Stimulated activated naive CD8-positive, alpha-beta T cell treated with anti-CD3 and anti-CD28 coated beads, Interleukin-15, Interleukin-2, amounts not matched to agents 100 U/mL and 50 U/mL, for 24 hours (primary cell): ENCODE measurements at places on chromosomes 12 and 14.

- DNase-seq, result no peak
These were observed 109.8 kb upstream of the ARID2 start for GRCh38 chr12:45619736-45620135.

- DNase-seq, result no peak
These were observed 32.4 kb downstream of the ADCK1 start for GRCh38 chr14:77832297-77832696.

- no peak for DNase-seq
These were observed 5.8 kb downstream of the CCNB1IP1 start for GRCh38 chr14:20327005-20327869.

- no peak for DNase-seq
These were observed 366.1 kb downstream of the PCNX1 start for GRCh38 chr14:71273366-71273765.

DNA sequence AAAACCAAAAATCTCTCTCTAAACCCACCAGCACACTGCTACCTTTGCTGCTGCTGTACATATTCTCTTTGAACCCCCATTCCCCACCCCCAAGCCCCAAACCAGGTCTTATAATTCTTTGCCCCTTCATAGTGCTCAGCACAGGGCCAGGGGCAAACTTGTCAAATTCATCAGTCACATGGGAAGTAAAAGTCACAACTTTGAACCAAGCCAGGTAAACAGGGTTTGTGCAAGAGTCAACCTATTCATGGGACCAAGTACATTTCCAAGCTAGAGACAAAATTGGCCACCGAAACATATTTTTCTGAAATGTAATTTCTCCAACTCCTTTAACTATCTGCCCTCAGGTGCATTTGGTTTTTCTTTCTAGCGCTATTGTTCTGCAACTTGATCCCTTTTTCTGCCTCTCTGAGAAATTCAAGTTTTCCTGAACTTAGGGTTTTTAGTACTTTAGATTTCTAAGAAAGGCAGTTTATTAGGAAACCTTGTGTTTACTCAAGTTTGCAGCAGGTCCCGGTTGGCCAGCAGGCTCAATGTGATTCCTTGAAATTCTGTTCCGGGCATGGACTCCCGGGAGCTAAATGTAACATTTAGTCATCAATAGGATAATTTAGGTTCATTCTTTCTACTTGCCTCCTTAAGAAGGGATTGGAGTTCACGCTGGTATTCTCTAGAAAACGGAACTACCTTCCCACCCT, 230.5 kb downstream of the EFCAB11 start:
- no peak for DNase-seq

- DNase-seq, result no peak
These were observed 83.3 kb downstream of the PLEKHG7 start for GRCh38 chr12:92786045-92786444.

DNA sequence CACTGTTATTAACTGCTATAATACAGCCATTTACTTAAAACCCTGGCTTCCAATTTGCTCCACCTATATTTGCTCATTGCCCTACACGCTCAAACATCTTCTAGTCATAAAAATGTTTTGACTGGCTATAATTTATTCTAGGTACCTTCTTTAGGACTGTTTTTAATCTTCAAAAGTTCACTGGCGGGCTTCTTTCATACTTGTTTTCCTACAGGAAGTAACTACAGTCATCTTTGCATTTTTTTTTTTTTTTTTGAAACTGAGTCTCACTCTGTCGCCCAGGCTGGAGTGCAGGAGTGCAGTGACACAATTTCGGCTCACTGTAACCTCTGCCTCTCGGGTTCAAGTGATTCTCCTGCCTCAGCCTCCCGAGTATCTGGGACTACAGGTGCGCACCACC, 32.5 kb downstream of the MPHOSPH9 start:
- DNase-seq, result no peak

GRCh38 chr14:104654119-104654518, 35.3 kb upstream of the INF2 start:
- DNase-seq, result no peak

GRCh38 chr14:93137864-93138263, 22.1 kb upstream of the ITPK1 start:
- no peak for DNase-seq

- DNase-seq, result no peak
These were observed 85.7 kb downstream of the BTG1 start for GRCh38 chr12:92059960-92060359.

GRCh38 chr14:59356312-59356711, 108.9 kb downstream of the GPR135 start:
- DNase-seq, result no peak

DNA sequence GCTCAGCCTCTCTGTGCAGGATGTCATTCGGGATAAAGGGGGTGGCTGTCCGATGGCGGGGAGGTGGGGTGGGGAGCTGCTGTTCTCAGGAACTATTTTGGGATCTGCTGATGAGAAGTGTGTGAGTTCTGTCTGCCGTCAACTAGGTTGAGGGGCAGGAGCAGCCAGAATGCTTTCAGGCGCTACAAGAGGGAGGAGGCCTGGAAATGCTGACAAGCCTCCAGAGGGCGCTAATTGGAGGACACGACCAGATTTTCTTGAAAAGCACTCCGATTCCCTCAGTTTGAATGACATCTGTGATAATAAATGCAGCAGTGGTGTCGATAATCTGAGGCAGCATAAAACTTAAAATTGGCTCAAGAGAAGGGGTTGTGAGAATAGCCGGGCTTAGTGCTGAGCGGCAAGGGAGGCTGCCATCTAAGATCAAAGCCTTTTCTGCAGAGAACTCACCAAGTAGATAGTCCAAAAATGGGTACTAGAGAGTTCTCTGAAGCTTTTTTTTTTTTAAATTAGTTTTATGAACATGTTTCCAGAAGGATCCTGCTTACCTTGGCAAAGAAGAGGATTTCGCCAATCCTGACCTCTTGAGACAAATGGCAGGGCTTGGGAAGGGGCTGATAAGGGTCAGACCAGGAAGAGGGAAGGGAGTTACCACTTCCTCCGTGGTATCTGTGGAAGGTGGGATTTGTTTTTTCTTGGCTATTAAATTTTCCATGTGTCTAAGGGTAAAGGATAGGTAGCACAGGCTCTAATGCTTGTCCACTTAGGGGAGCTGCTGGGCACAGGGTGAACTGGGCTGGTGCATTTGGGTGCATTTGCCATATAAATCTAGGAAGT, 94.4 kb downstream of the CRACR2A start:
- peak; percentile 14 for DNase-seq

GRCh38 chr12:118429688-118430383, 53.5 kb downstream of the SUDS3 start:
- no peak for DNase-seq

- DNase-seq, result peak; percentile 16
These were observed 27.5 kb downstream of the TESPA1 start for GRCh38 chr12:54956818-54957641.

- no peak for DNase-seq
These were observed 56.7 kb downstream of the RGS6 start for GRCh38 chr14:71988939-71989338.

- DNase-seq, result no peak
These were observed 127.7 kb upstream of the SOX5 start for GRCh38 chr12:24077161-24077560.

GRCh38 chr12:98725476-98726247, 80.6 kb downstream of the APAF1 start:
- peak; percentile 65 for DNase-seq

DNA sequence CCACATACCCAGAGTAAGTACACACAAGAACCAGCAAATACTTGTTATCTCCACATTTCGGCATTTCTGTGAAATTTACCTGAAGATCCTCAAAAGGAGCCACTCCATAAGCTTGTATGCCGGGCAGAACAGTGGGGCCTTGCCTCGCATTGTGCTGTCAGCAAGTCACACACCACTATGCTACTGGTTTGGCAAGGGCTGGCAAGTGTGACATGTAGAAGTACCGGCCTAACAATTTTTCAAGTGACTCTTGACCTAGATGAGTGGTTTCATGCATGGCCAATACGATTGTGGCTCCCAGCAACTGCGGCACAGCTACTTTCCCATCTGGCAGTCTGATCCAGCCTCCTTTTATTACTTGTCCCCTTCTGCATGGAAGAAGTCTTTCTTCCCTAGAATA, 69.8 kb downstream of the GAS2L3 start:
- DNase-seq, result no peak

GRCh38 chr12:89307474-89308253, 44.6 kb downstream of the DUSP6 start:
- DNase-seq, result no peak

GRCh38 chr12:50564237-50564947, 59.6 kb downstream of the DIP2B start:
- no peak for DNase-seq

GRCh38 chr12:65788912-65789311, 35.4 kb upstream of the HMGA2 start:
- DNase-seq, result no peak

DNA sequence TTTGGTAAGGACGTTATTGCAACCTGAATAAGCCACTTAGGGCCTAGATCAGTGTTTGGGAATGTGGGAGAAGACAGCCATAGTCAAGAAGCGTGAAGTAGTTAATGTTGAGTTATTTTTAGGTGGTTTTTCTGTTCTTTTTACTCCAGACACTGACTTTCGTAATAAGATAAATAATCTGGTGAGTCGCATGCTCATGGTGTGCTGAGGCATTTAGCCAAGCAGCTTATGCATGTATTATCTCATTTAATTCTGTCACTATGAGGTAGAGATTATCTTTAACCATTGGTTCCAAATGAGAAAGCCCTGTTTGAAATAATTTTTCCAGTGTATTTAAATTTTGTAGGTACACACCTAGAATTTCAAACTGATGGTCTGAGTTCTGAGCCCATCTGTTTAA, 67.3 kb downstream of the RCOR1 start:
- DNase-seq, result no peak

GRCh38 chr12:109291117-109291516, 18.0 kb downstream of the FOXN4 start:
- DNase-seq, result no peak

- DNase-seq, result no peak
These were observed 35.5 kb downstream of the CACNA2D4 start for GRCh38 chr12:1882850-1883470.

- DNase-seq, result no peak
These were observed 1.9 kb upstream of the CLEC2D start for GRCh38 chr12:9667403-9668160.

DNA sequence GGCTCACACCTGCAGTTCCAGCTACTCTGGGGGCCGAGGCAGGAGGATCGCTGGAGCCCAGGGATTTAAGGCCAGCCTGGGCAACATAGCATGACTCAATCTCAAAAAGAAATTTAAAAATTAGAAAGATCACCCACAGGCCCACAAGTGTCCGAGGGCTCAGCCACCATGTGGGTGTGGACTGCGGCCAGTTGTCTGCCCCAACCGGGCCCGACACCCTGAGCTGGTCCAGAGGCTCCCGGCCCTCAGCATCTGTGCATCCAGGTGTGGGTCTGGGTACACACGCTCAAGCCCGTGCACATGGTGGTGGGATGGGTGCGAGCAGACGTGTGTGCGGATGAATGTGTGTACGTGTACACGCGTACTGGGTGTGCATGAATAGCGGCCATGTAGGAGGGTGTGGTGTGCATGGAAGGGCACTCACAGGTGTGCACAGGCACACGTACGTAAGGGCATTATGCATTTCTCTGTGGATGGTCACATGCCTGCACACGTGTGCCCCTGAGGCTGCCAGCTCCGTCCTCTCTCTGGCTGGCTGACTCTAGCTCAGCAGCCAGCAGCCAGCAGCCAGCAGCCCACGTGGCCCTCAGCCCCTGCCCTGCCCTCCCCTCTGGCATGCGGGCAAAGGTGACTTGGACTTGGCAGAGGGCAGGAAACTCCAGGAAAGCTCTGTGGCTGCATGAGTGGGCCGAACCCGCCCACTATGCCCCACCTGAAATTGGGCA, 23.3 kb upstream of the NUDT14 start:
- no peak for DNase-seq

DNA sequence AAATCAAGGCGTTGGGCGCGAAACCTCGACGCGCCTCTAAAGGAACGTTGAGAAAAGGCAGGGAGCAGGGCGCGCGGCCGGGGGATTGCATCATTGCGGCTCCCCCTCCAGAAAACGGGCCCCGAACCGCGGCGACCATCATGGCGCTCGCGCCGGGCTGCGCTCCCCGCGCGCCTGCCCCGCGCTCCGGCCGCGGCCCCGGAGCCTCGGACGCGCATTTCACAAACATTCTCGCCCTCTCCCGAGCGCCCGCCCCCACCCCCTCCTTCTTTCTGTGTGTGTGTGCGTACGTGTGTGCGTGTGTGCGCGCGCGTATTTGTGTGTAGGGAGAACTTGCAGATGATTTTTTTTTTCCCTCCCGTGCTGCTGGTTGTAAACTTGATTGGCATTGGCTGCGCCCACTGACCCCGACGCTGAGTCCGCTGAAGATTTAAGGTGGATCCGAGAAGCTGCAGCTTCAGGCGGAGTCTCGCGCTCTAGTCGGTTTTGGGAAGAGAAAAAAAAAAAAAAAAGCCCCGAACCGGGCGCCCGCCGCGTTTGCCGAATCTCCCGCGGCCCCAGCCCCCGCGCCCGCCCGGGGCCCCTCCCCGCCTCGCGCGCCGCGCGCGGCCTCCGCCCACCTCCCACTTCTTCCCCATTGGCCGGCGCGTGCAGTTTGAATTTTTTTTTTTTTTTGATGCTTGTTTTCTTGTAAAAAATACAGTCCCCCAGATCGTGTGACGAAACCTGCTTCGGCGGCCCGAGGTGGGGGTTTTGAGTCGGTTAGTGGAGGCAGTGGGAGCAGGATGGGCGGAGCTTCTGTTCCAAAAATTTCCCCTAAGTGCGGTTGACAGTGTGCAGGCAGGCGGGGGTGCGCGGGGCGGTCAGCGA, 8.2 kb downstream of the CDKN1B start:
- peak; percentile 91 for DNase-seq

- DNase-seq, result no peak
These were observed 19.4 kb downstream of the MAP3K9 start for GRCh38 chr14:70789961-70790360.

- no peak for DNase-seq
These were observed 306.3 kb downstream of the ATP23 start for GRCh38 chr12:58247633-58248032.

DNA sequence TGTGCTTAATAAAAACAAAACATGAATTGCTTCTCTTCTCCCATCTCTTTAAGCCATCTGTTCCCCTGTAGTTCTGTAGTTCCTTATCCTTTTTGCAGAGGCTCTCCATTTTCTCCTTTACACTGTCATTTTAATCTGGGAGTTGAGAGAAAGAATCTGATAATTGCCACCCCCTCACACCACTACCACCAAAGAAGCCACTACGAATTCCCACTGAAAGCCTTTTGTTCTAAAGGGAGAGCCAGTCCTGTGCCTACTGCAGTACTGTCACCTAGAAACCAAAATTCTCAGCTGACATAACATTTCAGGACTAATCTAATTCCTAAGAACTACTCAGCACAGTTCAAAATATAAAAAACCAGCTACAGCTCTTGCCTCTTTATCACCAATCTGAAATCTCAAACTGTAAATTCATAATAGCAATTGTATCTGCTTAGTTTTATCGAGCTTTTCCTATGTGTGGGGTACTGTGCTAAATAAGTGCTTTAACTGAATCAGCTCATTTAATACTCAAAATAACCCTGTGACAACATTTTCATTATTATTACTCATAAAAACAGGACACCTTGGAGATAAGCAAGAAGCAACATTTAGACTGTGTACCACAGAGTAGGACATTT, 72.4 kb downstream of the SPPL3 start:
- DNase-seq, result no peak

GRCh38 chr14:65599375-65599774, 186.8 kb downstream of the FUT8 start:
- no peak for DNase-seq

- DNase-seq, result no peak
These were observed 139.2 kb downstream of the KICS2 start for GRCh38 chr12:64082866-64083268.

- DNase-seq, result no peak
These were observed 68.9 kb upstream of the CISTR start for GRCh38 chr12:53820514-53821306.
